ENCODE measurements at places on chromosomes 13 and 19.
A peak's percentile ranks its signal among the peaks of the same experiment; 100 is the strongest.

DNA sequence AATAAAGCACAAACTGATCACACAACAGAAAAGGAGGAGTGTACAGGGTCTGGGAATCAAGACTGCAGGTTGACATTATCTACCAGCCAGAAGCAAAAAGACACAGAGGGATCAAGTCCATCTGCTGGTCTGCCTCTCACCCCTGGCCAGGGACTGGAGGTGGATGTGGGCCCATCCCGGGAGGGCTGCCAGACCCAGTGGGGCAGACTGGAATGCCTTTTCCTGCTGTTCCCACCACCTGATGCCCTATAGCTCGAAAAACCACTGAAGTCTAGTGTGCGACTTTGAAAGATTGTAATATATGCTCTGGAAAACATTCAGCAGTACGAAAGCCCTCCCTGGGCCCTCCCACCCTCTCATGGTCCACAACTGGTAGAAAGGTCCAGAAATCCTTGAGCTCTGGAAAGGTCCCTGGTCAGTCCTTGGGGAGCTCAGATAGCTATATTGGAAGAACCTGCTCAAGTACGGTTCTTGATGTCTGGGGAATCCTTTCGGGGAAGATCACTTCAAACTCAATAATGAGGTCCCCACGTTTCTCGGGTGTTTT, 2.6 kb downstream of the DNAJB1 start:
- no peaks in the 10 kb centered on the region for H3K27me3 ChIP-seq
- H3K4me3 ChIP-seq = peak overlapping the region; percentile 89
- DNase-seq = no peak
- H3K36me3 ChIP-seq = peaks cover 32% of the 10 kb centered on the region
- peak overlapping the region; percentile 100 for H3K27ac ChIP-seq

GRCh38 chr13:20331419-20331818, 99.3 kb upstream of the GJB6 start:
- no peaks in the 10 kb centered on the region for H3K4me1 ChIP-seq
- H3K36me3 ChIP-seq = no peaks in the 10 kb centered on the region
- no peak for DNase-seq
- no peak overlapping the region for H3K4me3 ChIP-seq
- H3K27ac ChIP-seq = no peak overlapping the region

DNA sequence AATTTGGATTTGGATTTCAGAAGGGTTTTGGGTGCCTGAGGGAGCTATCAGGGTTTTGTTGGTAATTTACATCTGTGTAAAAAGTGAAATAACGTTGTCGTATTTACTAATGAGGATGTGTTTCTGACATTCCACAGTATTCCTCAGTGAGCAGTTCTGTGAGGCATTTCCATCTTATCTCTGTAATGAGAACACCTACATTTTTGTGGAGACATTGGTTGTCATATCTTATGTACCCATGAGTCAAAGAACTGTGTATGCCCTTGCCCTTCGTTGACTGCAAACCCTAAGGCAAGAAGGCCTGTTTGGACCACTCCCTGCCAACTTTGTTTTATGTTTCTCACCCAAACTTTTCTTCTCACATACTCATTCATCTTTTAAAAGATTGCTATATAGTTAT, 14.2 kb upstream of the IL17D start:
- DNase-seq = no peak
- no peak overlapping the region for H3K4me3 ChIP-seq
- H3K27ac ChIP-seq = no peak overlapping the region
- H3K36me3 ChIP-seq = peaks cover 15% of the 10 kb centered on the region
- no peaks in the 10 kb centered on the region for H3K4me1 ChIP-seq

DNA sequence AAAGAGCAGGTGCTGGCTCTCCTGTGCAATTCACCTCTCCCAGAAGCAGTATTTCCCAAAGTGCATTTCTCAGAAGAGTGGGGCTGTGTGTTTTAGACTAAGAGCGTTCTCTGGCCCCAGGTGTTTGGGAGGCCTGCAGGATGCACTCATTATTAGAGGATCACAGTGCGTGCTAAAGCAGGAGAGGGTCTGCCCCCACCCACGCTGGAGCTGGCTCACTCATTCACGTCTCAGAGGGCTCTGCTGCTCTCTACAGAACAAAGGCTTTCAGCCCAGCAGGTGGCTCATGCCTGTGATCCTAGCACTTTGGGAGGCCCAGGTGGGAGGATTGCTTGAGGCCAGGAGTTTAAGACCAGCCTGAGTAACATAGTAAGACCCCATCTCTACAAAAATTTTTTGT, 756.7 kb downstream of the UQCRFS1 start:
- H3K27ac ChIP-seq = no peak overlapping the region
- H3K4me3 ChIP-seq = no peak overlapping the region
- no peaks in the 10 kb centered on the region for H3K36me3 ChIP-seq
- H3K4me1 ChIP-seq = no peaks in the 10 kb centered on the region

- no peak overlapping the region for H3K4me3 ChIP-seq
- DNase-seq = no peak
- no peak overlapping the region for H3K27ac ChIP-seq
- no peaks in the 10 kb centered on the region for H3K36me3 ChIP-seq
- no peaks in the 10 kb centered on the region for H3K4me1 ChIP-seq
Observed at GRCh38 chr13:66237411-66238062, 992.6 kb downstream of the PCDH9 start.

DNA sequence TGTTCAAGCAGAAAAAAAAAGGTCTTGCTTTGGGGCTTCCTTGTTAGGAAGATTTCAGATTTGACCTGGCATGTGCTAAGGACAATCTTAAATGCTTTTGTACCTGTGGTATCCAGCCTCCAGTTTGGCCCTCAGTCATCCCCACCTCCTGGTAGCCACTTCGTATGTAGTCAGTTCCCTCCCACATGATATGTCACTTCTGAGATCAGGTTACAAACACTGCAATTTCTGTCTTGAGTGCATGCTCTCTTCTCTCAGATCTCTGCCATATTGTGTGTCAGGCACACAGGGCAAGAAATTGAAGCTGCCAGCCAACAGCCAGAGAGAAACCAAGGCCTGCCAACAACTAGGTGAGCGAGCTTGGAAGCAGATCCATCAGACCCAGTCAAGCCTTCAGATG, 60.3 kb upstream of the STARD13 start:
- no peaks in the 10 kb centered on the region for H3K36me3 ChIP-seq
- no peaks in the 10 kb centered on the region for H3K27me3 ChIP-seq
- H3K27ac ChIP-seq = no peak overlapping the region
- no peak overlapping the region for H3K4me3 ChIP-seq
- peaks cover 46% of the 10 kb centered on the region for H3K4me1 ChIP-seq

- H3K36me3 ChIP-seq = no peaks in the 10 kb centered on the region
- no peak overlapping the region for H3K4me3 ChIP-seq
- H3K27me3 ChIP-seq = no peaks in the 10 kb centered on the region
- DNase-seq = no peak
- no peaks in the 10 kb centered on the region for H3K4me1 ChIP-seq
Observed at GRCh38 chr13:79297128-79297527, 108.9 kb downstream of the RBM26 start.

- H3K36me3 ChIP-seq = peaks cover 24% of the 10 kb centered on the region
- H3K27me3 ChIP-seq = no peaks in the 10 kb centered on the region
- H3K4me3 ChIP-seq = peak overlapping the region; percentile 74
- H3K27ac ChIP-seq = peak overlapping the region; percentile 98
- peaks cover 80% of the 10 kb centered on the region for H3K4me1 ChIP-seq
Observed at GRCh38 chr19:6739883-6740588, 556 bp downstream of the TRIP10 start.

- peaks cover 2% of the 10 kb centered on the region for H3K27me3 ChIP-seq
- DNase-seq = peak; percentile 68
Observed at GRCh38 chr19:18967358-18968146, 26.5 kb upstream of the HOMER3 start.

DNA sequence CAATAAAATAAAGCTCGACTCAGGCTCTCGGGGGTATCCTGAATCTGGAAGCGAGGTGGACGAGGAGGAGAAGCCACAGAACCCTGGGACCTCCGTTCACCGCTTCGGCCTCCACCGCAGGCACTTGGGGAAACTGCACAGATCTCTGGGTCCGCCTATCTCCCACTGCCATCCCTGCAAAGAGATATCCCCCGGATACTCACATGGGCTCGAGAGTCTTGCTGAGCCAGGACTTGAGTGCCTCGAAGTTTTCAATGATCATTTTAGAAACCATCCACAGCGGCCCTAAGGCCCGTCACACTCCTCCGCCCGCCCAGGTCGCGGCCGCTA, 589 bp downstream of the RBM26 start:
- no peaks in the 10 kb centered on the region for H3K27me3 ChIP-seq
- H3K4me1 ChIP-seq = peaks cover 69% of the 10 kb centered on the region
- peak overlapping the region; percentile 96 for H3K27ac ChIP-seq
- DNase-seq = no peak
- no peaks in the 10 kb centered on the region for H3K36me3 ChIP-seq
